ENCODE measurements at places on chromosomes 1 and 21.

DNA sequence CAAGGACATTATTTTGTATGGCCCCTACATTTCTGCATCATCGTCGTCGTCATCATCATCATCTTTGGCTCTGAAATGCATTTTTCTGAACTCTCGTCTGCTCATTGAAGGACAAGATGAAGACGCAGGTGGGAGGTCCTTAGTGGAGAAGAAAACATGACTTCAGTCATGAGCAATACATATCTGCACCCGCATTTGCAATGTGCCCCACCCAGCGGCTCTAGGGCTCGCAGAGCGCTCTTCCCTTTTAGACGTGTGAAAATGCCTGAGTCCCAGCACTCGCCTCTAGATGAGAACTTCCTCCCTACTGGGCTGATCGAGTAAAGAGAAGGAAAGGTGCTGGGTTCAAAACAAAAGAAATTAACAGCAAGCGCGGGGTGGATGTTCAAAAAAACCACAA lies 10.1 kb downstream of the C1orf174 start:
- no peak for DNase-seq

DNA sequence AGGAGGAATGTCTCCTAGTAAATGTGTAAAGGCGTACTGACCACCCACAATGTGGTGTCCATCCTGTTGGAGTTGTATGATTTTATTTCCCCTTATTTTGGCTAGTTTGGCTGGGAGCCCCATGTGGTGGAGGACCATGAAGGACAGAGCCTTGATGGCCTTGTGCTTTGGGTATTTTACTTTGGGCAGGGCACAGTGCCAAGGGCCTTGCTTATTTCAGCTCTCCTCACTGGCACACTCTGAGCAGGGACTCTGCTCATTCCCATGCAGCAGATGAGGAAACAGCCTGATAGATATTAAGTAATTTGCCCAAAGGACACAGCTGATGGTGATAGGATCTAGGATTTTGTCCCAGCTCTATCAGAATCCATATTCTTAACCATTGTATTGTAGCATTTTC lies 50.2 kb downstream of the SMYD2 start:
- DNase-seq: no peak

DNA sequence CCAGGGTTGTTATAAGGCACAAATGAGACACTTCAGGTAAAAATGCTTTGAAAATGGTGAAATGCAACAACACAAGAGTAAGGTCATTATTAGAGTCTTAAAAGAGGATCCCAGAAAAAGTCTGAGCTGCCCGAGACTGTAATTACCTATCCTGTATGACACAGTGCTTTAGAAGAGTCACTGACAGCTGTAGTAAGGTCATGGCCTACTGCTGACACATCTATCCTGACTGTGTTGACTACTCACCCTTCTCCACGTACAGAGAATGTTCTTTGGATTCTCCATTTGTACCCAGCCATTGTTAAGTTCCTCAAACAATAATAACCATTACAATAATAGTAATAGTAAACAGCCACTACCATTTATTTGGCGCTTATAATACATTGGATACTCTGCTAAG lies 104.4 kb downstream of the CACHD1 start:
- no peak for DNase-seq

- no peak for DNase-seq
These were observed 1.1 kb upstream of the MAP7D1 start for GRCh38 chr1:36154765-36155407.

GRCh38 chr21:18368205-18368604 lies 35.4 kb downstream of the TMPRSS15 start:
- no peak for DNase-seq

DNA sequence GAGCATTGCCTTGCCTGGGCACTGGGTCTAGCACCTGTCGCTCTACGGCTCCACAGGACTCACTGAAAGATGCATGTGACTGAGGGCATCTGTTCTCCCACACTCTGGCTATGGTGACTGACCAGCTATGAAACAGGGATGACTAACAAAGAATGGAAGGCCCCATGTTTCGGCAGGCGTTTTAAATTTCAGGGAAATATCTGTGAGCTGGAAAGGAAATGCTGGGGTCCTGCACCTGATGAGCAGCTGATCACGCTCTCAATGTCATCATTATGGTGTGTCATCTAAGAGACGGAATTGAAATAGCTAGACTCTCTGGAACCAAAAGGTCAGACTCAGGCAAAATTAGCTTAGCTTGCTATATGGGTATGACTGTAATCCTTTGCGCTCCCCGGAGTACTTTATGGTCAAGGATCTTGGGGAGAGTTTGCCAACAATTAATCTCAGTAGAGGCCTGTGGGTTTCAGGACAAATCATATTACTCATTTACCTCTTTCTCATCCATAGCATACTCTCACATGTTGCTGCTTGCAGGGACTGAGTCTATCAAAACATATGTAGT lies 24.5 kb upstream of the PALMD start:
- DNase-seq: no peak

DNA sequence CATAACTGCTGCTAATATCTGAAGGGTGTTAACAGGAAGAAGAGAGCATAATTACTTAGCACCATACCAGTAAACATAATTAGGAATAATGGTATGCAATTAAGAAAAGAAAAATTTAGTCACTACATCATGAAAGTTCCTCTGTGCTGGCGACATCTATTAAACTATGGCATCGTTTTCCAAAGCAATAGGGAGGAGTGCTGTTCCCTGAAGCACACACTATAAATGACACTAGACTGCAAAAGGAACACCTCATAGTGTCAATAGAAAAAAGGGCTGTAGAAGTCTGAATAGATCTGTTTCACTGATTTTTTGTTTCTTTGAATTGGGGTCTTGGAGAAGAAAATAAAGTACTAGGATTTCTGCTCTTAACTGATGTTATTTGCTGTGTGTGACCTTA lies 773.6 kb upstream of the B3GALT2 start:
- DNase-seq: no peak
